ENCODE measurements at places on chromosomes 4 and X.

DNA sequence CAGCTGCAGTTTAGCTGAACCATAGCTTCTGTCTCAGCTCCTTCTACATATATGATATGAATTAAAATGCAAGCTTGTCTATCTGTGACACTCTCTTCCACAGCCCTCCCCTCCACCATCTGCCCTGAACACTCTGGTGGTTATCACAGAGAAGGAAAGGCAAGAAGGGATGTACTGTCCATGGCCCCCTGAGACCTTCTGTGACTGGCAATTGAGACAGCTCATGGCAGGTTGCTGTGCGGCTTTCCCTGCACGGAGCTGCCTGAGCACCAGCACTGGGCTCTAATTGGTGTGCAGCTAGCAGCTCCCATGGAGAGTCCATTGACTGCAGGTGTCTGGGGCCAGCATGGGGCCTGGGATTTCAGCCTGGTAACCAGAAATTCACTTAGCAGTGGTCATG lies 109.8 kb upstream of the ANXA3 start:
- DNase-seq, result no peak

GRCh38 chr4:174859904-174860303 lies 30.9 kb upstream of the GLRA3 start:
- DNase-seq, result no peak

DNA sequence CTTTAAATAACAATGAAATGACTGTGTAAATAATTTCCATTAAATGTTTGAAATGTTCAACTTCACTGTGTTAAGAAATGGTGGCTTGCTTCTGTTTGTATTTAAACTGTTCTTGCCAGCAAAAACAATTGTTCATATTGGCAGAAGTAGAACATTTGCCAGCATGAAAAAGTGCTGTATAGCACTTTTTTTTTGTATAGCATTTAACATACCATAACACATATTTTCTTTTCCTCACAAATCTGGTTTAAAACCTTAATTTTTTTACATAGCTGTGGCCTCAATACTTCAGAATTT lies 94.1 kb downstream of the COX18 start:
- no peak for DNase-seq

DNA sequence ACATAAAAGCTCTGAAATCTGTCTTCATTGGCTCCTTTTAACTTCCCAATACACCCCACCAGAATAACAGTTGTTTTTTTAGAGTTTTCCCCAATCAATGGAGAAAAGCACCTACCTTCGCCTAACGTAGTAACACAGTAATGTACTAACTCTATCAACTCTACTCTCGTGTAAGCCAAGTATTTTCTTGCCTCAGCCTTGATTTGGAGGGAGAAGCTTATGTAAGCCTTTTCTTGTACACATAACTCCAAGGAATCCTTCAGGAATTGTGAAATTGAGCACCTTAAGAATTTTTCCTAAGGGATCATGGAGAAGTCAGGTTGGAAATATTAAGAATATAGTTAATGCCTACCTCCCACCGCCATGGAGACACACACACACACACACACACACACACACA lies 181.2 kb downstream of the RAPGEF2 start:
- DNase-seq, result no peak

DNA sequence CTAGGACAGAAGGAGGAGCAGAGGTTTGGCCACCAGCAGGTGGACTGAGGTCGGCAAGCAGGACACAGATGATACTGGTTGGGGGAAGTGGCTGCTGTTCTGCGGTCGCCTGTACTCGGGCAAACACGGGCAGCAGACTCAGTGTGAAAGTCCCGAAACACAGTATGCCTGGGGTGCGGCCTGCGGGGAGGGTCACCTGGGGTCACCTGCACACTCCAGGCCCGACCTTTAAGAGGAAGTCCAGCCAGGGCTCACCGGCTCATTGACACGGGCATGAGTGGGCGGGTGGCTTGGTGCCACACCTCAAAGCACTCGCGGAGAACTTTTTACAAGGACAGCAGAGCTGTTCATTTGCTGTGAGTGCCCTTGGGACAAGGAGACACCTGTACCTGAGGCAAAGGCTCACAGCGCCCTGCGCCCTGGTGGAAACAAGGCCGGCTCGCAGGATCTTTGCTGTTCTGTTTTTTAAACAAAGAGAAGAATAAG lies 71.5 kb upstream of the MXD4 start:
- DNase-seq, result no peak
